T-helper 17 cell (primary cell): ENCODE measurements at places on chromosomes 1 and 21.

DNA sequence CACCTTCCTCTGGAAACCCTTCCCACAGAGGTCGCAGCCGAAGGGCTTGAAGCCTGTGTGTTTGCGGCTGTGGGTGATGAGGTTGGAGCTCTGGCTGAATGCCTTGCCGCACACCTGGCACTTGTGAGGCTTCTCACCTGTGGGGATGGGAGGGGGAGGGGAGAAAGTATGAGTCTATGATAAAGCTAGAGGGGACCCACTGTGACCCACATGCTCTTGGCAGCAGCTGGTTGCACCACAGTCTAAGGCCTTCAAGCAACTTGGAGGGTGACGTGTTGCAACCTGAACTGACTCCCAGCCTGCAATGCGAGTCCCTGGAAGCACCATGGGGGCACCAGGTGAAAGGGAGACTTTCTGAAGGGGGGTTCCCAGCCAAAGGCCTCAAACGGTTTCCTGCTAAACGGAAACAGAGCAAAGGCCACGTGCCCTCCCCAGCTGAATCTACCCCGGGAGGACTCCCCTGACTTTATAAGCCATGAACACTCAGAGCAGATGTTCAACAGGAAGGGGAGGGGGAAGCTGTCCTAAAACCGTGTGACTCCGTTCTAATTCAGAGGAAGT lies 10.6 kb downstream of the GFI1 start:
- DNase-seq, result no peak

- no peak for DNase-seq
Measured at GRCh38 chr1:94383966-94384408, 34.2 kb upstream of the ABCD3 start.

- DNase-seq, result no peak
Measured at GRCh38 chr1:169361281-169361680, 6.3 kb downstream of the NME7 start.

DNA sequence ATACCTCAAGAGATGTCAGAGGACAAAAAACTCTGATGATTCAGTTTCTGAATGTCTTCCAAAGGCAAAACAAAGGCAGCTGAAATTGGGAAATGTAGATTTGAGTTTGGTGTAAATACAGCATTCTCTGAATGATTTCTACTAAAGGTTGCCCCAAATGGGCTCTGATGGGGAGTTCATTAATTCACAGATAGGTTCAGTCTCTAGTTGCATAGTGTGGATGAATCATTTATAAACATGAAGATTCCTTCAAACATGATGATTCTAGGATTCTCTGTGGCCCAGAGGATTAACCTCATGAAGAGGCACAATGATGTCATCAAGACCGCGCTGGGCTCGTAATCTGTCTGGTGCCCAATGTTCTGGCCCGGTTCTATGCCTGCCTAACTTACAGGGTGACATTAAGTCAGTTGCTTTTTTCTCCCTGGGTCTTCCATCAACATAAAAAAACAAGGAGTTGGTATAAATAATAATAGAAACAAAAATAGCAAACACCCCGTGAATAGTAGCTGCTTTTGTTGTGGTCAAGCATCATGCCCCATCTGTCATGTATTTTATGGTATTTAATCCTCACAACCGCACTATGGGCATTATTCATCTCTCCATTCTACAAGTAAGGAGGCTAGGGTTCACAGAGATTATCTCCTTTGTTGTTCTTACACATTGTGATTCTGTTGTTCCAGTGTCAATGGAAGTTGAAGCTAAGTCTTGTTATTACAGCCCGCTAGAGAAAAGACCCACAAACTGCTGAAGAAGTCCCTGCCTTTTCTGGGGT lies 509.6 kb upstream of the USP24 start:
- no peak for DNase-seq

DNA sequence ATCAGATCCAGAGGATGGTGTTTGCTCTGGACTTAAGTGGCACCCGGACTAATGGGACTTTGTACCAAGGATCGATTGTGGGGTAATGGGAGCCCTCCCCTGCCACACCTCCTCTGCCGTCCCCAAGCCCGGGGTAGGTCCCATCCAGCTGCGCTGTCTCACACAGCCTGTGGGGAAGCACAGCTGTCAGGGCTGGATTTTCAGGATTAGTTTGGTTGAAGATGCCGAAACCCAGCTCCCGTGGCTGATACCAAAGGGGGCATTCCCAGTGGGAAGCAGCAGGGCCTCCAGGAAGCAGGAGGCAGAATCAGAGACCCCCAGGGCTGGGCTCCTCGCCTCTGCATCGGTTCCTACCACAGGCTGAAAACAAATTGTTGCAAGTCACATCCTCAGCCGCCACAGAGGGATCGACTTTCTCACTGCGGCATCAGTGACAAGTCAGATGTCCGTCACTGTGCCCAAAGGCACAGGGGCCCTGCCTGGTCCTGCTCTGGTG lies 59.7 kb downstream of the MATN1 start:
- no peak for DNase-seq

GRCh38 chr1:200206340-200206739 lies 178.8 kb downstream of the NR5A2 start:
- DNase-seq, result no peak

DNA sequence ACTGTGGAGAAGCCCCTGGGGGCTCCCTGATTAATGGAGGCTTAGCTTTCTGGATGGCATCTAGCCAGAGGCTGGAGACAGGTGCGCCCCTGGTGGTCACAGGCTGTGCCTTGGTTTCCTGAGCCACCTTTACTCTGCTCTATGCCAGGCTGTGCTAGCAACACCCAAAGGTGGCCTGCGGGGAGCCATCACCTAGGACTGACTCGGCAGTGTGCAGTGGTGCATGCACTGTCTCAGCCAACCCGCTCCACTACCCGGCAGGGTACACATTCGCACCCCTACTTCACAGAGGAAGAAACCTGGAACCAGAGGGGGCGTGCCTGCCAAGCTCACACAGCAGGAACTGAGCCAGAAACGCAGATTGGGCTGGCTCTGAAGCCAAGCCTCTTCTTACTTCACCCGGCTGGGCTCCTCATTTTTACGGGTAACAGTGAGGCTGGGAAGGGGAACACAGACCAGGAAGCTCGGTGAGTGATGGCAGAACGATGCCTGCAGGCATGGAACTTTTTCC lies 24.8 kb downstream of the PCSK9 start:
- DNase-seq, result no peak

GRCh38 chr1:226226601-226227000 lies 3.1 kb downstream of the MIXL1 start:
- DNase-seq, result no peak
